ENCODE measurements at places on chromosomes 11 and 22. TPM values are rescaled to one million over a fixed set of nuclear protein-coding genes. Genes with fewer than 3 reads are reported as not detected.

DNA sequence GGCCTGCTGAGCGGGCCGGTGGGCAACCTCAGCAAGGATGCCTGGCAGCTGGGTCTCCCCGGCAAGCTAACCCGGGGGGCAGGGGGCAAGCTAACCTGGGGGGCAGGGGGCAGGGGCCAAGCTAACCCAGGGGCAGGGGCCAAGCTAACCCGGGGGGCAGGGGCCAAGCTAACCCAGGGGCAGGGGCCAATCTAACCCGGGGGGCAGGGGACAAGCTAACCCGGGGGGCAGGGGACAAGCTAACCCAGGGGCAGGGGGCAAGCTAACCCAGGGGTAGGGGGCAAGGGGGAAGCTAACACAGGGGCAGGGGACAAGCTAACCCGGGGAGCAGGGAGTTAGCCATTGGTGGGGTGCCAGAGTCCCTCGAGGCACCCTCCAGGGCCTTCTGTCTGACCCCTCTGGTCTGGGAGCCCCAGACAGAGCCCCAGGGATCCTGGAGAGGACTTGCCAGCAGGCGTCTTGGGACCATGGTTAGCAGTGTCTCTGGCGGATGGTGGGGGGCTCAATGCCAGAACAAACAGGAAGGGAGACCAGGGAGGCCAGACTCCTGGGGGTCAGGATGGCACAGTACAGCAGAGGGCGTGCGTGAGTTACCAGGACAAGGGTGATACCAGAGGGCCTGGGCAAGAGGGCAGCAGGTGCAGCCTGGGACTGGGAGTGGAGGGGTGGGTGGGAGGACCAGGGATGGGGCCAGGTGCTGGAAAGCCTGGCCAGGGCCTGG, 16.1 kb downstream of the IGF2 start:
- no peak for DNase-seq

IFITM1 gene
- 78.1 TPM for total RNA-seq

DNA sequence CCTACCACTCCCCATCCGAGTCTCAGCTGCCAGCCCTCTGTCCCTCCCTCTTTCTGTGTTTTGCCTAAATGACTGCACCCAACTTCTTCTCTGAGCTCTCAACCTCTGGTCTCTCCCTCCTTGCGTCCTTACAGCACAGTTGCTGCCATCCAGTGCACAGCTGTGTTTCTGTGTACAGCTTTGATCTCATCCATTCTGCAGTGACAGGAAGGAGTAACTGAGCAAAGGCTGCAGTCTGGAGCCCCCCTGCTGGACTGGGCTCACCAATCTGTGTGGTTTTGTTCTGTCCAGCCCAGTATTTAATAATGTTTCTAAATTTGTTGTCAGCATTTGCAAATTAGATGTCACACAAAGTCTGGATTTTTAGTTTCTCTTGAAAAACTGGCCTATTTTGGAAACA, 43.8 kb downstream of the PRR5L start:
- no peak for DNase-seq

DNA sequence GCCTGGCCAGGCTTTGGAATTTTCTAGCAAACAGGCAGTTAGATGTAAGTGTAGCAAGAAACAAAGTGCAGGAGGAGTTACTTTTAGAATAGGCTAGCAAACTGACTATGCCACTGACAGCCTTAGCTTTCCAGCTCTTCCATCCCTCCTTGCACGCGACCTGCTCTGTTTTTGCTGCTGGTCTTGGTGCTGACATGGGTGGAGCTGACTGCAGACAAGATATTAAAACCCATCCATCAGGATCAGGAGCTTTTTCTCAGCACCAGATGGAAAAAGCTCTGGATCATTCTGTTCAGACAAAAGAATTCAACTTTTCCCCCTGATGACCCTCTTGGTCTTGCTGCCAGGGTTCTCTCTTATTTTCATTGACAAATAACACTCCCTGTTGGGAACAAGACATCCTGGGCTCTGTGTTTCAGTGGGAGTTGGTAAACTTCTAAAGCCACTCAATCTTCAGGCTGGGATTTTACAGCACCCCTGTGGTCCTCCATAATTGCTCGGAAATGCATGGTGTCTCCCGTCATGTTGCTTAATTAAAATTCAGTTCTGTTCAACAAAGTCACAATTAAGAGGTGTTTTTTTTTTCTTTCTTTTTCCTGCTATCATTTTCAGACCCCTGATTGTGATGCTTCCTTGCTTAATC, 240.0 kb upstream of the LARGE1 start:
- no peak for DNase-seq

- DNase-seq = no peak
Observed at GRCh38 chr11:87820011-87820410, 355.2 kb downstream of the RAB38 start.

DNA sequence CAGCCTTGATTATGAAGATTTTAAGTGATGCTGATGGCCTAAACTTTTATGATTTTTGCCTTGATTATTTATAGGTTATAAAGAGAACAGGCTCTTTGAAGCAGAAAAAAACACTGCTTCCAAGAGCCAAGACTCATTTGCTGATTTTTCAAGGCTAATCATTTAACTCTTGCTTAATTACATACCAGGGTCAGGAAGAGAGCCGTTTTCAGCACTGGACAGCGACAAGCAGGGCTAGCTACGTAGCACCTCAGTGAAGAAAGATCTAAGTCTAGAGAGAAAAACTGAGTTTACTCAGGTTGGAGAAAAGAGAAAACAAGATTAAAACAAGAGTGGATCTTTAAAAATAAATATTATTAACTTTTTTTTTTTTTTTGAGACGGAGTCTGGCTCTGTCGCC, 615.4 kb upstream of the B3GAT1 start:
- no peak for DNase-seq

GRCh38 chr11:20369826-20370225, 6.3 kb downstream of the HTATIP2 start:
- DNase-seq = no peak

OR8G5 gene
- total RNA-seq = not detected

SLC5A1 gene
- total RNA-seq = not detected

- no peak for DNase-seq
Observed at GRCh38 chr11:124467381-124467927, 22.0 kb upstream of the OR8B8 start.

KCNJ4 gene
- 0.27 TPM for total RNA-seq

- peak; percentile 38 for DNase-seq
Observed at GRCh38 chr11:34899633-34900016, 16.6 kb downstream of the APIP start.

- no peak for DNase-seq
Observed at GRCh38 chr22:19841641-19842392, 12.9 kb downstream of the GNB1L start.

TPBGL gene
- total RNA-seq = under 0.01 TPM

PRR33 gene
- 0.54 TPM for total RNA-seq

MRE11 gene
- total RNA-seq = 8.1 TPM

MOGAT2 gene
- total RNA-seq = under 0.01 TPM

DNA sequence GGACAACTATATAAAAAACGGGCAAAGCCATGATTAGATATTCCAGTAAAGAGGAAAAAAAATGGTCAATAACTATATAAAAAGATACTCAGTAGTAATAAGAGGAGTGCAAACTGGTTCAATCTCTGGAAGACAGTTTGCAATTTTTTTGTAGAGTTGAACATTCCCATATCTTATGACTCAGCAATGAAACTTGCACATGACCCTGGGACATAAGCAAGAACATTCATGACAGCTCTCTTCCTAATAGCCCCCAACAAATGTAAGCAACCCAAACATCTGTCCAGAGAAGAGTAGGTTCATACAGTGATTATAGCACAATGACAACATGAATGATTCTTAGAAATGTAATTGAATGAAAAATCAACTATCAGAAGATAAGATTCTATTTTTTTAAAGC, 21.8 kb upstream of the CSF2RB start:
- no peak for DNase-seq

DNA sequence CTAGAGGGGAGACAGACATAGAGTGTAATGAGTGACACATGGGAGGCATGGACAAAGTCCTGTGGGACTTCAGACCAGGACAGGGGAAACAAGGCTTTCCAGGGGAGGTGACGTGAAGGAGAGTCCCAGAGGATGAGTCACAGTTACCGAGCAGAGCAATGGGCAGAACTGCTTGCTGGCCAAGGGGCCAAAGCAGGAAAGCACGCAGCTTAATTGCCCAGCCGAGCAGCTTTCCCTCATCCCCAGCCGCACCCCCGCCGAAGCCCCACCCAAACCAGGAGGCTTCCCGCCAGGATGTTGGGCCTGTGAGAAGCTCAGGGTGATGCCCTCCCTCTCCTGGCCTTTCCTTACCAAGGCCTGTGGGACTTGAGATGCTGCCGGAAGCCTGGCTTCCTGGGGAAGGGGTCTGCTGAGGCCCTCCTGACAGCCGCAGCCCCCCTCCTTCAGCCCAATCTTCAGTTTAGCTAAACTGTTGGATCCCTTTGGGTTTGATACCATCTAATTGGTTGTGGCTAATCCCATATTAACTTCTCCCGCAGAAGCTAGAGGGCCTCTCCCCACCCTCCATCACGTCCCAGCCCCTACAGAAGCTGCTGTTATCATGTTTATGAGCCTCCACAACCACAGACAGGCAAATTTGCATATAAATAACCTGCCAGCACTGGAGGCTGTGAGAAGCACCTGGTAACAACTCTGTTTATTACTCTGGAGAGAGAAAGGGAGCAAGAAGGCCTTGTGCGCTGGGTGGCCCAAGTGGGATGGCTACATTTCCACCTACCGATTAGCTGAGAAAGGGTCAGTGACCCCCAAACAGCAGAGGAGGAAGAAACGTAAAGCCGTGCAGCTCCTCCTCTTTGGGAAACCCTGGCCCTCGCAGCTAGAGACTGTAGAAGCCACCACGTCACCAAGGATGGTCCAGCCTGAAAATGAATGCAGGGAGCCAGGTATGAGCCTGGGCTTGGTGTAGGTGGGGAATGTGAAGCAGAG, 80.0 kb downstream of the TRIM29 start:
- DNase-seq = no peak

DNA sequence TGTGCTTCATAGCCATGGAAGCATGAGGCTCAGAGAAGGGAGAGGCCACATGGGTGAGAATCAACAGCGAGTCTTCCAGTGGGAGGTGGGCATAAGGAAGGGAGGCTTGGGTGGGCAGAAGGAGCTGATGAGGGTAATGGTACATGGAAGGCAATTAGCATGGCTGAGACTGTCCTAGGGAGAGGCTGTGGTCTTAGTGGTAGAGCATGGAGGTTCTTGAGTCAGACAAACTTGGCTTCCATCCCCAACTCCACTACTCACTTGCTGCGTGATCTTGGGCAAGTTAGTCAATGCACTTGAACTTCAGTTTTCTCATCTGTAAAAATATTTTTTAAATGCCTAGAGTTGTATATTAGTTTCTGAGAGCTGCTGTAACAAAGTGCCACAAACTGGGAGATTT, 227.2 kb upstream of the E2F8 start:
- DNase-seq = no peak

GRCh38 chr11:3952715-3953114, 97.3 kb downstream of the STIM1 start:
- DNase-seq = no peak

PIK3IP1 gene
- total RNA-seq = 67.9 TPM

GRCh38 chr11:69317401-69318092, 23.6 kb downstream of the MYEOV start:
- DNase-seq = no peak

SLN gene
- total RNA-seq = not detected

DNA sequence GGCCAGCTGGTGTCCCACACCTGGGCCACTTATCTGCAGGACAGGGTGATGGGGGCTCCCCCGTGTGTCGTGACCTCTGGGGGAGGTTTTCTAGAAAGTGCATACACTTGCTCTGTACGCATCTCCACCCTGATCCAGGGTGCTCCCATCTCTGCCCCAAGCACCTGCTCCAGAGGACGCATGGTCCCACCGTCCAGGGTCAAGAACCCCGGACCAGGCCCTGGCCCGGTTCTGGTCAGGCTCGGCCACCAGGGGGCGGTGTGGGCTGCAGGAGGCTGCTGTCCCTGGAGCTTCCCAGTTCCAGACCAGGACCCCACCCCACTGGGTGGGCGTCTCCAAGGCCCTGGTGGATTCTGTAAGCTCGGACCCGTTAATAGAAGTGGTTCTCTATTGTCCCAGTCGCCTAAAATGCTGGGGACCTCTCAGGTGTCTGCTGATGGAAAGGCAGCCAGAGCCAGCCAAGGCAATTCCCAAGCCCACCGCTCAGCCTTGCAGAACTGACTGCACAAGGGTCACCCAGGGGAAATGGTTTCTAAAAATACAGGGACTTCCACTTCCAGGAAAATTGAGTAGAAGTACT, 34.7 kb upstream of the SEPTIN5 start:
- DNase-seq = peak; percentile 24

DNA sequence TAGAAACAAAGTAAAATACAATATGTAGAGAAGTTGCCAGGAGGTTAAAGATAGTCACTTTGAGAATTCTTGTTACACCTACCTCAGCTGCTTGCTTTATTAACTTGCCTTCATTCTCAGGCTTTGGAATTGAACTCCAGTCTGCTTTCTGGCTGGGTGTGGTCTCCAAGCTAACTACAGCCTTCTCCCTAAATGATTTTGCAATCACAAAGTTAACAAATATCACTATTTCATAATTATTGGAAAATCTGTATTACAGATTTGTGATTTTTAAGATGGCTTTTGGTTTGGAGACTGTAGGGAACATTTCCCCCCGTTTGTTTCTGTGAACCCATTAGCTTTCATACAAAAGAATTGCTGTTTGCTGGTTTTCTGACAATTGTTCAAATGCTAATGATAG, 2.2 kb downstream of the PLAAT5 start:
- no peak for DNase-seq

DNA sequence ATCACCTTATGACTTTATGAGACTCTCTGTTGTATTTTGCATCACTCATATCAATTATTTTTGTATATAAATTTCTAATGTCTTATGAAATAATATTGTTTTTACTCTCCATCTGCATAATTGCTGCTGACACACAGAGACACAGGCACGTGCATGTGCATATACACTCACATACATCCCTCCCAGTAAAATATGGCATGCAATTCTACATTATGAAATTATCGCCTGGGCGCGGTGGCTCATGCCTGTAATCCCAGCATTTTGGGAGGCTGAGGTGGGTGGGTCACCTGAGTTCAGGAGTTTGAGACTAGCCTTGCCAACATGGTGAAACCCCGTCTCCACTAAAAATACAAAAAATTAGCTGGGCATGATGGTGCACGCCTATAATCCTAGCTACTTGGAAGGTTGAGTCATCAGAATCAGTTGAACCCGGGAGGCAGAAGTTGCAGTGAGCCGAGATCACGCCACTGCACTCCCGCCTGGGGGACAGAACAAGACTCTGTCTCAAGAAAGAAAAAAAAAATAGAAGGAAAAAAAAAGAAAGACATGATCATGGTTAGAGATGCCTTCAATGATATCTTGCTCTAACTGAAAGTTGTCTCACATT, 96.7 kb upstream of the LUZP2 start:
- no peak for DNase-seq

GRCh38 chr11:43954241-43954640, 11.8 kb downstream of the C11orf96 start:
- no peak for DNase-seq

- no peak for DNase-seq
Observed at GRCh38 chr11:70845591-70846041, 406.8 kb downstream of the SHANK2 start.

DNA sequence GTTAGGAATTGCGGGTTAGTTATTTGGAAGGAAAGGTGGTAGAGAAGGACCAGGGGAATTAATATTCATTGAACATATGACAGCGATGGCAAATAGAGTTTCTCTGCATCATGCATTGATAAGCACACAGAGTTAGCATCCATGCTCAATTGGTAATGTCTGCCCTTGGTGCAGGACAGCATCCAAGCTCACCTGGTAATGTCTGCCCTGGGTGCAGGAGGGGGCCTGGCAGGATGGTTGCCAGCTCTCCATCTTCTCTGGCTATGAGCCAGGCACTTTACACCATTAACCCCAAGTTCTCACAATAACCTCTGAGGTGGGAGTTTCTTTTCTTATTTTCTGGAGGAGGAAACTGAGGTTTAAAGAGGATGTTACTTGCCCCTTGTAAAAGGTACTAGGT, 50.4 kb upstream of the RBFOX2 start:
- no peak for DNase-seq

GRCh38 chr11:126136507-126136906, 73.8 kb upstream of the CDON start:
- DNase-seq = no peak
